ENCODE measurements at places on chromosomes 1 and 21.

GRCh38 chr21:35861661-35862060 lies 198.7 kb downstream of the SETD4 start:
- DNase-seq, result peak; percentile 29

DNA sequence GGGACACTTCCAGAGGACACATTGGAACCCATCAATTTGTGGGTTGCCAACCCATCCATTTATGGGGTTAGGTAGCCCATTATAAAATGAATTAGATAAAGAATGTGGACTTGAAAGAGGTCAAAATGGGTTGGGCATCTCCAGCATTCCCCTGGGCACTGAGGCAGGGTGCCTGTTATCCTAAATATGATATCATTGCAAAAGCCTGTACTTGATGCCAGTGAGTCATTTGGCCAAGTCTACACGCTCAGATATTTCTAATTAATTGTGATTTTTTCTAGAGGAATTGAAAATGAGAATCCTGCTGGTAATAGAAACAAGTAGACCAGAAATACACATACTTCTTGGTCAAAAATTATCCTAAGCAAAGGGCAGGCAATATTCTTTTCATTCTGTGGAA lies 21.9 kb upstream of the NBL1 start:
- DNase-seq, result no peak

- DNase-seq, result no peak
Measured at GRCh38 chr1:55402142-55402541, 187.0 kb upstream of the USP24 start.

- no peak for DNase-seq
Measured at GRCh38 chr1:6152882-6153281, 27.2 kb downstream of the CHD5 start.

- no peak for DNase-seq
Measured at GRCh38 chr1:37840711-37841110, 18.7 kb downstream of the MTF1 start.

- no peak for DNase-seq
Measured at GRCh38 chr1:96840396-96840795, 118.8 kb downstream of the PTBP2 start.

- no peak for DNase-seq
Measured at GRCh38 chr1:231376875-231377549, 38.9 kb downstream of the SPRTN start.

- DNase-seq, result no peak
Measured at GRCh38 chr1:2229911-2230731, 2.0 kb downstream of the SKI start.

- no peak for DNase-seq
Measured at GRCh38 chr1:89629146-89629545, 3.8 kb upstream of the LRRC8C start.

DNA sequence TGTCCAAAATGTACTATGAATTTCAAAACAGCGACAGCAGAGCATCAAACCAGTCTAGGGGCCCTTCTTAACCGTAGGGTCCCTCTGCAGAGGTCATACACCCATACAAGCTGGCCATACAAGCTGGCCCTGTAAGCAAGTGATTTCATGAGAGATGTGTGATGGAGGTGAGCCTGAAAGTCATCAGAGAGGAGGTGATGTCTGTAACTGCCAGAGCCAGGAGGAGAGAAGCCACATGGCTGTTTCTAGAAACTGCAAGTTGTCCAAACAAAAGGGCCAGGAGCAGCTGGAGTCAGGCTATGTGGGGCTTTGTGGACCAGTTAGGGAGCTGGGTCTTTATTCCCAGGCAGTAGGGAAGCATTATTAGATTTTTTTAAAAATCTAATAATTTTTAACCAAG lies 14.8 kb upstream of the SERINC2 start:
- no peak for DNase-seq

DNA sequence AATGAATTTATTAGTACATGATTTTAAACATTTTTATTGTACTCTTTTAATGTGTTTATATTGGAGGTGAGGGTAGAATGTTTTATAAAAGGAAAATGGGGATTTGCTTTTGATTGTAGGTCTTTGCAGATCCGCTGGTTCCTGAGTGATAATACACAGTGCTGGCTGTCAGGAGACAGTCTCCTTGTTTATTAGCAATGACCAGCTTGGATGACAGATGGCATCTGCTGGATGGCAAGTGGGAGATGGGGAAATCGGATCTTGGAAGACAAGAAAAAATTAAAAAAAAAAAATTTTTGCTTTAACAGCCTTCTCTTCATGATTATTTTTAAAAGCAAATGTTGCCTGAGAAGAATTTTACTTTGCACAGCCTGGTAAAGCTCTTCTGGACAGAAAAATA lies 4.4 kb upstream of the PHTF1 start:
- no peak for DNase-seq

GRCh38 chr21:30227633-30228404 lies 11.9 kb upstream of the CLDN8 start:
- DNase-seq, result no peak

DNA sequence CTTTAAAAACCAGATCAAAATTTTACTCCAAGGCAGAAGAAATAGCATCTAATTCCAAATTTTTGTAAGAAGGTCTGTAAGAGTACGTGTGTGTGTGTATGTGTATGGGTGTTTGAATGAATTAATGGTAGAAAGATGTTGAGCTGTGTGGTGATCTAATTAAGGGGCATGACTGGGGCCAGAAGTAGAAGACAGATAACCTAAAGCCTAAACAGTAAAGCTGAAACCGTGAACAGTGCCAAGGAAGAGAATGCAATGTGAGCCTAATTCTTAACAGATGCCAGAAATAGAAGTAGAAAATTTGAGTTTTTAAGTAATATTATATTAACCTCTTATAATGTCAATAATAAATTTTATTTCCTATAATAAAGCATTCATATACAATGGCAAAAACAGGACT lies 38.2 kb downstream of the BRINP3 start:
- DNase-seq, result no peak

DNA sequence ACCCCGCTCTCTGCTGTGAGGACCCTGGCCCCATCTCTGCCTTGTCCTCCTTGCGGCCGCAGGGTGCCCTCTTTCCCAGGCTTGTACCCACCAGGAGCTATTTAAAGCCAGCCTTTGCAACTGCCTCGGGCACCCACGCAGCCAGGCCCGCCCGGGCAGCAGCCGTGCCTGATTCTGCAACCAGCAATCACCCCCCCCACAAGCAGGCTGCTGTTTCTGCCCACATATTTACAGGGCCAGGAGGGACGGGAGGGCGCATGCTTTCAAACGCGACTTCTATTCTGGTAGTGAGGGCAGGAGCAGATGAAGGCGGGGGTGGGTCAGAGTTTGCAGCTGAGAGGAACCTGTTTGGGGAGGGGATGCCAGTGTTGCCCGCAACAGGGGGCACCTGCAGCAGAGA lies 13.6 kb downstream of the GABRD start:
- DNase-seq, result no peak

DNA sequence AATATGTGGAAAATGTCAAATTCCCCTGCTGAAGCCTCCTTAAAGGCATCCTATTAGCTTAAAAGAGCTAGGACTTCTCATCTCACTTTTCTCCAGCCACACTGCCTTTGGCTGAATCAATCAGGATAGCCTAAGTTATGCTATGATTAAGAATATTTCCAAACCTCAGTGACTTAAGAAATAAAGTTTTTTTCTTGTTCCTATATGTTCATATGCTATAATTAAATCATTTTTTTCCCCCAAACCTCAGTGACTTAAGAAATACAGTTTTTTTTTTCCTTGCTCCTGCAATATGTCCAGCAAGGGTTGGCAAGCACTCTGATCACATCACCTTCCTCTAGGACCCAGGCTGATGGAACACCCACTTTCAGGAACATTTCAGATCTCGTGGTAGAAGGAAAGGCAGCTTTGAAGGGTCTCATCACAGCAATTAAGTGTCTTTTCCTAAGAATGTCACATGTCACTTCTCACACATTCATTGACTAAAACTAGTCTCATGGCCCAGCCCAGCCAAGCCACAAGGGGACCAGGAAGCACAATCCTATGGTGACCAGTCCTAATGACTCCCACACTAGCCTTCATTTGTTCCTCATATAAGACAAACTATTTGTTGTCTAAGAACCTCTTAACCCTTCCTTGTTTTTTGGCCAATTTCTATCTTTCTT lies 6.3 kb upstream of the JUN start:
- DNase-seq, result no peak

DNA sequence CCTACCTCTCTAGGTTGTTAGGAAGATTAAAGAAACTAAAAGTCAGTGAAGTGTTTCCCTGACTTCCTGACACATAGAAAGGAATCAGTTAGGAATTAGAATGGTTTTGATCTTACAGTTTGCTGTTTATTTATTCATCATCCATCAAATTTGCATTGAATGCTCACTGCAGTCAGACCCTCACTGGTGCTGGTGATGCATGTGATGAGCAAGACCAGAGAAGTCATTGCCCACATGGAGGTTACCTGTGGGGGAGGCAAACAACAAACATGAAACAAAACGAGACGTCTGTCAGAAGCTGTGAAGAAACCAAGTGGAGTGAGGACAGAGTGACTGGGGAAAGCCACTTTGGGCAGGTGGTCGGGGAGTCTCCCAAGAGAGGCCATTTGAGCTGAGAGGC lies 6.4 kb downstream of the CTPS1 start:
- no peak for DNase-seq

DNA sequence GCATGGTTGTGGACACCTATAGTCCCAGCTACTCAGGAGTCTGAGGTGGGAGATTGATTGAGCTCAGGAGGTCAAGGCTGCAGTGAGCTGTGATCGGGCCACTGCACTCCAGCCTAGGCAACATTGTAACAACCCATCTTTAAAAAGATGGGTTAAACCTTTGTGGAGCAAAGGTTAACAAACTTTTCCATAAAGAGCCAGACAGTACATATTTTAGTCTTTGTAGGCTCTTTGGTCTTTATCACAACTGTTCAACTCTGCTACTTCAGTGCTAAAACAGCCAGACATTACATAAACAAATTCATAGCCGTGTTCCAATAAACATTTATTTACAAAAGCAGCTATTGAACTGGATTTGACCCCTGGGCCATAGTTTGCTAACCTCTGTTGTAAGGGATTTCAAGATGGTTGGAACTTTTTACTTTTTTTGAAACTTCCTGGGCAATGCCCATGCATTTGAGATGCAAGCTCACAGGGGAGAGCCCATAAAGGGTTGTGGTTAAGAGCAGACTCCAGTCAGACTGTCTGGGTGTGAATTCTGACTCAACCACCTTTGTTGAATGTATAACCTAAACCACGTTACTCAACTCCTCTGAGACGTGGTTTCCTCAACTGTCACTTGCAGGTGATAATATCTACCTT lies 10.8 kb downstream of the INAVA start:
- DNase-seq, result no peak

DNA sequence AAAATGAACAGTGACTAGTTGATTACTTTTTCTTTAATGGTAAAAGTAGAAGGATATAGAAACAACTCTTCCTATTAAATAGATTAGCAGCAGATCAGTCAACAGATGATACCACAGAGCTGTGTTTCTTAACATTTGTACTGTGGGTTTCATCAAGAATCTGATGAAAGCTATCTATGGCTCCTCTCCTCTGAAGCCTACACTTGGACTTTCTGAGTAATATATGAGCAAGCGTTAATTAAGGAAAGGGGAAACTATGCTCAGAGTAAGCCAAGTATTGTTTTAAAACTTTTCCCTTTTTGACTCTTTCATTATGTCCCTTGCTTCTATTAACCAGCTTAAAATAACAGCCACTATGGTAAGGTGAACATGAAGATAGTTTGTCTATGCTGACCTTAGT lies 10.8 kb downstream of the ARID4B start:
- no peak for DNase-seq

- DNase-seq, result peak; percentile 84
Measured at GRCh38 chr1:66778266-66778665, 22.8 kb downstream of the INSL5 start.

DNA sequence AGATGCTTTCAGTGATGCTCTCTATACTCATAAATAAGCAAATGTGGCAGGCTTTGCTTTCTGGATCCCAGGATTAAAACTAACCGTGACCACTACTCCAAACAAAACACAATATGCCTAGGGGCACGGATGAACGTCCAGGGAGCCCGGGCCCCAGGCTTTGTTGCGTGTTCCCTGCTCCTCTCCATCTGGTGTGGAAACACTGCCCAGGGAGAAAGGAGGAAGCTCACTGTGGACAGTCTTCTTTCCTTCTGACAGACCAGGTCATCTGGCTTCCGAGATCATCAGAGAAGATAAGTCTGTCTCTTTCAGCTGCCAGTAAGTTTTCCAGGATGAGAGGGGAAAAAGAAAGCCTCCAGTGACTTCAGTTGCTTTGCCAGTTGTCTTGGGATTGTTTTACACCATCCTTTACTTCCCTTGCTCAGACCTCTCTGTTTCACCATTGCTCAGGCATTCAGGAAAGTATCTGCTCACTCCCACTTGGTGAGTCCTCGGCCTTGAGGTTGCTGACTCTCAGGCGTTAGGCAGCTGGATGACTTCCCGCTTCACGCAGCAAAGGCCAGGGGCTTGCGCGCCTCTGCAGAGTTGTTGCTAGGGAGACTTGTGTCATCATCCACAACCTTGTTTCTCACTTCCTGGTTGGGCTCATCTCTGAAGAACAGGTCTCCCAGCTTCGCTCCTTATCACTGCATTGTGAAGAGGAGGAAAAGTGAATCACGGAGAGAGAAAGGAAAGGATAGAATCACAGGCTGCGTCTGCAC lies 20.6 kb upstream of the PGD start:
- DNase-seq, result no peak

GRCh38 chr21:17989780-17990179 lies 170.6 kb upstream of the C21orf91 start:
- DNase-seq, result no peak

DNA sequence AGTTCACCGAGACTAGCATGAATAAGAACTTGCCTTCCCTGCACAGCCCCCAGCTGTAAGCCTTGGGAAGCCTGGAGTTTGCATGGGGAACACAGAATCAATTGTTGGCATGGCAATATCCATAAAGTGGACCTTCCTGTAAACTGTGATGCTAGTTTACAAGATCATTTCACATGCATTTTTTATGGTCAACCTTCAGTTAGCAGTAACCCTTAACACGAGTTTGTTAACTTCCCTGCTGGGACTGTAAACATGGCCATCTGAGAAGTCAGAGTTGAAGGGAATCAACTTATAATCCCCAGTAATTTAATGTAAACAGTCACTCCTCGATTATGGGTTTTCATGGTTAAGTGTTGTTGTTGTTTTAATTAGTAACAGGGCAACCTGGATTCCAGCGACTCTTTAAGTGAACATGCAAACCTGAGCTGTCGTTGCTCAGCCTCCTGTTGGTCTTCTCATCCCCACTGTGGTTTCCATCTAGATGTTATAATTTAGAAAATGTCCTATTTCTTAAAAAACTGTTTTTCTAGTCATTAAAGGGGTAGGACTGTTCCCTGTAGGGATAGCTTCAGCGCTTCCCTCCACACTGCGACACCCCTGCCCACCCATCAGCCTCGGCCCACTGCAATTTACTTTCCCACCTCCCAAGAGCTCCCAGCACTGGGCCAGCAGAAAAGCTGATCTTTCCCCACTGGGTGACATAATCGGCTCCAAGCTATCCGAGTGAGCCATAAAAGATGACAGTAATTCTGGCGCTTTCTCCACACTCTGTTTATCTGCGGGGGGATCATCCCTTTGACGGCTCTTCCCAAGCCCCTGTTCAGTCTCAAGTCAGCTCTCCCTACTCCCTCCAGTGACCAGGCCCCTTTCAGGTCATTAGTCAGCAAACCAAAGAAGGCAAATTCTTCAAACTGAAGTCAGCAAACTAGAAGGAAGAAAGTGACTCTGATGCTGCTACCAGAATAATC lies 107.6 kb upstream of the IPO9 start:
- DNase-seq, result no peak

GRCh38 chr1:212954514-212954913 lies 4.2 kb downstream of the VASH2 start:
- no peak for DNase-seq

- no peak for DNase-seq
Measured at GRCh38 chr21:44550807-44551206, 498 bp downstream of the KRTAP10-2 start.

All from NCI-H1105 (cell line).